ENCODE measurements at places on chromosomes 6 and 20. TPM values are rescaled to one million over a fixed set of nuclear protein-coding genes. Genes with fewer than 3 reads are reported as not detected.

IP6K3 gene
- total RNA-seq = not detected

FBXO5 gene
- 3.3 TPM for total RNA-seq

CD109 gene
- 0.75 TPM for total RNA-seq

EEF1A2 gene
- 1.1 TPM for total RNA-seq

MYT1 gene
- 1.0 TPM for total RNA-seq

- DNase-seq = peak; percentile 57
These were observed 94.6 kb downstream of the ARMC2 start for GRCh38 chr6:108942556-108943492.

- no peak for DNase-seq
These were observed 111.3 kb upstream of the CDYL start for GRCh38 chr6:4664911-4665310.

DNA sequence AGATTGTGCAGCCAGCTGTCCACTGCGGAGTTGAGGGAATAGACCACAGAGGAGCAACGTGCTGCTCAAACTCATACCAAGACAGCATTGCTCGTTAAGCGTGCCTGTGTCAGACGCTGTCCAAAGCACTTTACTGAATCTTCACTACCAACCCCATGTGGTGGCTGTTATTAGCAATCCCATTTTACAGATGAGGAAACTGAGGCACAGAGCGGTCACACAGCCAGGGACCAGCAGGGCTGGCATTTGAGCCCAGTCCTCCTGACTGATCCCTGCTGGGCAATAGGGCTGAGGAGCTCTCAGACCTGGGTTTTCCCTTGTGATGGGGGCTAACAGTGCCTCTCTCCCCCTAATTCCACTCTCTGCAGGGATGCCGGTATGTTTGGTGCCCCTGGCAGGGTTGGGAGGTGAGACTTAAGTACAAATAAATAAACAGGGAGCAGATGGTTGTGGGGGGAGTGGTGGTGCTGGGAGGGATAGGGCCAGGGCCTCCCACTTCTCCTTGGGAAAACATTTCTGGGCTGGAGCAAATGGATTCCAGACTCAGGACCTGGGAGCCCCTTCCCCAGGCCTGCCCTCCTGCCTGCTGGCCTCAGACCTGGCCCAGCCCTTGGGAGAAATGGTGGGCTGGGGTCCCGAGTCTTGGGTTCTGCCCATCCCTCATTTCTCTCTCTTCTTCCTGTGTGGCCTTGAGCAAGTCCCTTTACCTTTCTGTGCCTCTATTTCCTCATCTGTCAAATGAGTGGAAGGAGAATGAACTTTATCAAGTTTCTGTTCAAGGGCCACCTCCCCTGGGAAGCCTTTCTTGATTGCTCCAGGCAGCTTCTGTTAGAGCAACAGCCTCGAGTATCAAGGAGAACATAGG lies 17.7 kb downstream of the SRXN1 start:
- DNase-seq = no peak

DNA sequence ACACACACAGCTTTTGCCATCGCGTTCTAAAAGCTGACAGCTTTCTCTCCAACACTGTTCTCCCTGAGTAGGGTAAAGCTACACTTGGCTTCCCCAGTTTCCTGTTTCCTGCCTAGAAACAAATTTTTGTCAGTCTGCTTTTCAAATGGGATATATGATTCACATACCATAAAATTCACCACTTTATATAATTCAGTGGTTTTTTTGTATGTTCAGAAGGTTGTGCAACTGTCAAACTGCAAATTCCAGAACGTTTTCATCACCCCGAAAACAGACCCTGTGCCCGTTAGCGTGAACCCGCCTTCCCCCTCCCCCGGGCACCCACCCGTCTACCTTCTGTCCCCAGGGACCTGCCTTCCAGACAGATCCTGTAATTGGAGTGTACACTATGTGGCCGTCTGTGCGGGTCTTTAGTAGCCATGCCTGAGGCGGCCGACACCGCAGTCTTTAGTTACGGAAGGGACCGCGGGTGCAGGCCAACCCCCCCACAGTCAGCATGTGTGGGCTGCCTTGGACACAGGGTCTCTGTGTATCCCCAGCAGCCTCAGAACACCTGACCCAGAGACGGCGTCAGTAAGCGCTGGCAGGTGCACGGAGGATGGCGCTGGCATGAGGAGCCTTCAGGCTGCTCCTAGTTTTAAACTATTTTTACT lies 16.6 kb downstream of the HRH3 start:
- DNase-seq = no peak

DNA sequence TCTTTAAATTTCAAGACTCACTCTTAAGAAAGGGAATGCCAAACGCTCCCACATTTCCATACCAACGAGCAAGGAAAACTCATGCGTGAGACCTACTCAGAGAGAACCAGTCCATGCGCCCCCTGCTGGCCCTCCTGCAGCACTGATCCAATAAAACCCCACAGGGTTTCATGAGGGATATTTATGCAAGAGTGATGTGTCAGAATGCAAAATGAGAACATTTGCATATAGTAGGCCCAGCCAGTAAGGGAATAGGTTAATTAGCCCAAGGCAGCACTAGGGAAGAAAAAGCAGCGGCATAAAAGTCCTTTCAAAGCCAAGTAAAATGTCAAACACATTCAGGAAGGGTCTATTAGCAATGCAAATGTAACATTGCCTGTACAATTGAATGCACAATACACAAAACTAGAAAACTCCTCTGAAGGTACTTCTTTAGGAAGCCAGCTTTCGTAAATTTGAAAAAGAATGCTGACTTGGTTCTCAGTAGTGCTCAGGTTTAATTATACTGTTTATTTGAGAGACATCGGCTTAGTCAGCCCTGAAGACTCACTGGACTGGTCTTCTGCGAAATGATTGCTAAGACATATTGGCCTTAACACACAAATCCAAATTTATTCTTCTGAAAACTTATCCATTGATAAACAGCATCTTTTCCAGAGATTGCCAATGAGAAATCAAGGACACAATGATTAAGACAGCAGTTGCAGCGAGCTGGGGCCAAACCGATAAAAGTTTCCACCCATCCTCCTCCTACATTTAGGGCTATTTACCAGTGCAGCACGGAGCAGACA lies 93.2 kb downstream of the GMPR start:
- peak; percentile 86 for DNase-seq

GRCh38 chr6:6346427-6347023 lies 26.1 kb upstream of the F13A1 start:
- no peak for DNase-seq

GRCh38 chr20:63641146-63641791 lies 12.0 kb downstream of the STMN3 start:
- DNase-seq = peak; percentile 57

- no peak for DNase-seq
These were observed 35.5 kb downstream of the HLA-F start for GRCh38 chr6:29758761-29759160.

GRCh38 chr6:164911873-164912580 lies 397.4 kb downstream of the C6orf118 start:
- no peak for DNase-seq

DNA sequence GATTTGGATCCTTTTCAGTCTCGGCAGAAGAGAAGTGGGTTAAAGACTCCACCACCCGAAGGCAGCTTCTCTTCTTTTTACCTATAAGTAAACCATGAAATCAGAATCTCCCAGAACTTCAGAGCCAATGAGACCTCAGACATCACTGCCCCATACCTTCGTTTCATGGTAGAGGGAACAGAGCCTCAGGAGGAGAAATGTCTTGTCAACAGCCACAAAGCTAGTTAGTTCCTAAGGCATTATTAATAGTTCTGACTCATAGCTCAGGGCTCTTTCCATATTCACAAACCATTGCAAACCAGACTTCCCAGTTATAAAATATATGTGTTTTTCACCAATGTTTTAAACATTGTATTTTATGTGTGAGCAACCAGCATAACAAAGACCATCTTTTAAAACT lies 118.7 kb upstream of the RIPOR2 start:
- DNase-seq = no peak

DNA sequence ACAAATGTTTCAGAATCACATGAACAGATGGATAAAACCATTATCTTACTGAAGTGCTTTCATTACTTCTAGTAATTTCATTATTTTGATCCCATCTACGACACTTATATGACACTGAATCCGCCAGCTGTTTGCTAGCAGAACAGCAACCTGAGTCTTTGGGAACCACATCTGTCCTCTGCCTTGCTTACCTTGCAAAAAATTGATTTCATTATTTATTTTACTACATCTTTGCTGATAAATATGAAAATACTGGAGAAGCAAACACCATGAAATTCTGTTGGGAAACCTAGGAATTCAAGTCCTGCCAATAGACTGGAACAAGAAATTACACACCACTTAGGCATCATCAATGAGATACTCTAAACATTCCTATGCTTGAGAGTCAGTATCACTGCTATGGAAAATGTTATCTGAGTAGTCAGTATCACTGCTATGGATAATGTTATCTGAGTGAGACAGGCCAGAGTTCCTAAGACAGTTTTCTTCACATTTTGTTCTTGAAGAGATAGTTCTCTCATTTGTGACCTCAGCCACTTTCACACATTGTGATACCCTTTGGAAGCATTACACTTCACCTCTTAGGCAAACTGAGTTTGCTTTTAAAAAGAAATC lies 91.9 kb downstream of the PDE10A start:
- no peak for DNase-seq

DNA sequence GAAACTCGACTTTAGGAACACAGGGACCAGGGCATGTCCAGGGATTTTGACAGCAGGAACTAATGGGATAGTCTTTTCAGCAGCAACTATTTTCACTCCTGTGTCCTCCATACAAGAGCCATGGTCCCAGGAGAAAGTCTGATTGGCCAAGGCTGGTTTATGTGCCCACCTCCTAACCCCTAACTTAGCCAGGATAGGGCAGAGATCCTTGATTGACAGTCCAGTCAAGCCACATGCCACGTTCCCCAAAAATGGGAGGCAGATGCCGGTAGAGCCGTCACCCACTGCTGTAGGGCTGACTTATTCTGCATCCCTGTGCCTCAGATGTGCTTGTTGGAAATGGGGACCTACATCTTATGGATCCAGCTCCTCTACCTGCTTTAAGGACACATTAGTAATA lies 22.3 kb downstream of the SLC2A10 start:
- DNase-seq = no peak

DNA sequence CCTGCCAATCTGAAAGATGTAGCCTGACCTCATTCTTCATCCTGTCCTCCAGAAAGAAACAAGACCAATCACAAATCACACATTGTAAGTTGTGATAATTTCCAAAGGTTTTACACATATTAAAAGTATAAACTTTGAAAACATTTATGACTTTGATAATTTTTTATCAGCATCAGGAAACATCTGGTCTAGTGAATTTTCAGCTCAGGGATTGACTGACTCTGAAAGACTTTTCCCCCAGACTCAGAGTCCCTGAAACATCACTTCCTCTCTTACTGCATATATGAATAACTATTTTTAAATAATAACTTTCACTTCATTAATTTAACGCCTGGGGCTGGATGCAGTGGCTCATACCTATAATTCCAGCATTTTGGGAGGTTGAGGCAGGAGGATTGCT lies 48.5 kb upstream of the SSTR4 start:
- DNase-seq = no peak

DNA sequence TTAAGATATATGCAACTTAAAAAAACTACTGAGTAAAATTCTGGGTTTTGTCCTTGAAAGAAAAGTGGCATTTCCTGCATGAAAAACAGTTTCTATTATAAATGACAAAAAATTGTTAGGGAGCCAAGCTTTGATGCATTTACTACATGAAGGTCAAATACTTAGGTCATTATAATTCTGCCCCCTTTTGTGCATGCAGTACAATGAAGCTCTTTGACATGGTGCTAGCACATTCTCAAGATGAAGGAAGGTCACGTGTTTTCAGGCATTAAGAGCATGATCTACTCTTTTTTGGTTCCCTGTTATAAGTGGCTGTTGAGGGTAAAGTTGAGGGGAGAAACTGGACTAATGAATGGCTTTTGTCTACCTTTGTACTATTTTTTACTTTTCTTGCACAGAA lies 72.7 kb downstream of the FOXO3 start:
- no peak for DNase-seq

DNA sequence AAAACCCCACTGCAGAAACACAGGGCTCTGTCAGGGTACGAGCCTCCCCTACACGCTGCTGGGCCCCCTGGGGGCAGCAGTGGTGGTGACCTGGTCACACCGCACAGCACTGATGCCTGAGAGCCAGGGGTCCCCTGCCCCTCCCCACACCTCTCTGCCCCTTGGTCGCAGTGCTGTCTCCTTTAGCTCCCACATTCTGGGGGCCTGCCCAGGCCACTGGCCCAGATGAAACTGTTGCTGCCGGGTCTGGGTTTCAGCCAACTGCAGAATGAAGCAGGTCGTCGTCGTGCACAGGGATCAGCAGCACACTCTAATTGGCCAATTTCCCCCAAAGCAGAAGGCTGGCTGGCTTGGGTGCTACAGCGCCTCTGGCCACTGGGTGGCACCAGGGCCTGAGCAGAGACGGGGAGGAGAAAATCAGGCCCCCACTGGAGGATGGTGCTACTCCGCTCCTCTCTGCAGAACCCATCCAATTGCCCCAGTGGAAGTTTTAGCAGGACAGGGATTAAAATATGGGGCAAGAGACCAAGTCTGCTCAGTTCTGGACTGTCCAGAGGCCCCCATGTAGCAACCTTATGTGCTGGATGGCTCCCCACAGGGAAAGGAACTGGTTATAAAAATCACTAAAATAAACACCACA lies 26.1 kb downstream of the DIDO1 start:
- DNase-seq = peak; percentile 71

GRCh38 chr6:46452312-46452917 lies 38.8 kb downstream of the RCAN2 start:
- no peak for DNase-seq

DNA sequence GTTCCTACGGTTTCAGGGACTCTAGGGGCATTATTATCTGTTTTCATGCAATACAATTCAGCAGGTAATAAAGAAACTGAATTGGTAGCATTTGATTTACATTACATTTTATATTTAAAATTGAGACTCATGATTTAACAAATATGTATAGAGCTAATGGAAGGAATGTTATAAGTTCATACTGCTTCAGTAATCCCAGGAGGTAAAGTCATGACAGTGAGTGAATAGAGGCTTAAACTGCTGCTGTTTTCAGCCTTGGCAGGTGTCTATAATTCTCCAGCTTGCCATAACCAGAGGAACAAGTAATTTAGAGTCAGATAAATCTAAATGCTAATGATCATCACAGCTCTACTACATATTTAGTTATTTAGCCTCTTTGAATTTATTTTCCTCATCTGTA lies 360.8 kb upstream of the MANEA start:
- no peak for DNase-seq

- no peak for DNase-seq
These were observed 101.4 kb upstream of the AGPAT4 start for GRCh38 chr6:161374971-161375873.

- DNase-seq = no peak
These were observed 207.8 kb upstream of the FOXQ1 start for GRCh38 chr6:1103945-1104623.

DNA sequence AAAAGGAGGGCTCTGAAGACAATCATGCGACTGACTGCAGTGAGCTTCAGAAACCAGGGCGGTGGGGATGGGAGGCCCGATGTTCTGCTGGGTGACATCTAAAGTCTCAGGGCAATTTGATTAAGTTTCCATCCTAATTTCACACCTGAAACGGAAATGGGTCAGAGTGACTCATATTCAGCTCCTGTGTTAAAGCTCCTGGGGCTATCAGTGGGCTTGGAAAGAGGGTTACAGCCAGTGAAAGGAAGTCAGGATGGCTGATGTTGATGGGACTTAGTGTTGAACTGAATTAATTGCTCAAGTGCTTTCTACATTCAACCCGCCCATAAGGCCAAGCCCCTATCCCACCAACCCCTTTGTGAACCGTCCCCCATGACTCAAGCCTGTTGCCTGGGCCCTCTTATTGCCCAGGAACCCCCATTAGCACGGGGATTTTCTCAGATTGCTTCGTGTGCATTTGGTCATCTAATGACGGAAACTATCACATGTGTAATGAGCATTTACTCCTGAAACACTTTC lies 47.1 kb upstream of the TBC1D7 start:
- peak; percentile 5 for DNase-seq

Data from CD4-positive, alpha-beta T cell (primary cell).